ENCODE measurements at places on chromosomes 12 and 14.

GRCh38 chr12:34352098-34352497 is 329.8 kb downstream of the ALG10 start:
- no peak for DNase-seq

DNA sequence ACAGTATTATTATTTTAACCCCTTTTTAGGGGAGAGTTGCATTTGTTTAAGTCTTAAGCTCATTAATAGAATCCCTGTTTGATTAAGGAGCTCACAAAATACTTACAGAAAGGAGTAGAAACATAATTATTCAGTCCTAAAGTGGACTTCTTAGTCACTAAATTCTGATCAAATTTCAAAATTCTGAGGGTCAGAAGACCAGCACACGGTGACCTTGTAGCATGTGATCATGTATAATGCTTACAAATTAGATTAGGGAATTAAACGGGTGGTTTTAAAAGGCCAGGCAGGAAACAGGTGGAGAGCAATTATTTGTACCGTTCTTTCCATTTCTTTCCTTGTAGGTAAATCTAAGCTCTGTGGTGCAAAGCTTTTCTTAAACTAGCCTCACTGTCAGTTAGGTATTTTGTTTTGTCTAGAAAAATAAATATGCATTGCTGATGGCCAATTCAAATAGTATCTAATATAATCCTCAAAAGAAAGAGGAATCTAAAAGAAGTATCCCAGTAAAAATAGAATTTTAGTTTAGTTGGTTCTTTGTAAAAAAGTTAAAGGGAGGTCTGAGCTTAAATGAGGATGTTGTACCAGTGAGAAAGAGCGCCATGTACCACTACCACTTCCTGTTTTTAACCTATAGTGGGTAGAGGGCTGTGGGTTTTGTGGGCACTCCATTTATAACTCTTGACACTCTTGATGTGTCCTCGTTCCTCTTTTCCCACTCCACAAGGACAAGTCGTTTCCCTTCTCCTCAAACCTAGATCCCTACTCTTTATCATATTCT is 51.1 kb downstream of the SLC38A1 start:
- DNase-seq = no peak

DNA sequence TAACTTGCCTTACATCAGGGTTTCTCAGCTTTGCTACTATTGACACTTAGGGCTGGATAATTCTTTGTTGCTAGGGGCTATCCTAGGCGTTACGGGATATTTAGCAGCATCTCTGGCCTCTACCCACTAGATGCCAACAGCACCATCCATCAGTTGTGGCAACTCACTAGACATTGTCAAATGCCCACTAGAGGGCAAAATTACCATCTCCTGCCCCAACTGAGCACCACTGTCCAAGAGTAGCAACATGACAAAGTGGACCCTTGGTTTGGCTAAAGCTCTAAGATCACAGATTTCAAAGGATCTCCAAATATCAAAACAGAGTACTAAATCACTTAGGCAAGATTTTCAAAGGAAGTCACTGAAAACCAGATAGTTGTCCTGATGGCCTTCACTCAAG is 251.7 kb upstream of the TBX3 start:
- no peak for DNase-seq

- DNase-seq = no peak
These were observed 13.9 kb downstream of the ERG28 start for GRCh38 chr14:75646762-75647161.

DNA sequence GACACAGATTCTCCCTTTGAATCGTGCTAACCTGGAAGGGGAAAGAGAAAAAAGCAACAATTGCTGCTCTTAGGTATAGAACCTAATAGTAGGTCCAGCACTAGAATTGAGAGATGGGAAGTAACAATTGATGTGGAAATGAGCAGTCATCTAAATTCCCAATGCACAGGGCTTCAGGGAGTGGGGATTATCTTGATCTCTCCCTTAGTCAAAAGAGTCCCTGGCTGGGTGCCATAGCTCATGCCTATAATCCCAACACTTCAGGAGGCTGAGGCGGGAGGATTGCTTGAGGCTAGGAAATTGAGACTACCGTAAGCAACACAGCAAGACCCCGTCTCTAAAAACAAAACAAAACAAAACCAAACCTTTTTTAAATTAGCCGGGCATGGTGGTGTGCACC is 4.0 kb downstream of the APOBEC1 start:
- DNase-seq = no peak

GRCh38 chr12:128467882-128468281 is 200.9 kb downstream of the TMEM132C start:
- DNase-seq = no peak

GRCh38 chr14:61281948-61282275 is 774 bp upstream of the TMEM30B start:
- DNase-seq = no peak

- DNase-seq = no peak
These were observed 65.5 kb upstream of the BDKRB2 start for GRCh38 chr14:96139169-96139568.

GRCh38 chr14:96249029-96249428 is 7.0 kb upstream of the BDKRB1 start:
- no peak for DNase-seq

DNA sequence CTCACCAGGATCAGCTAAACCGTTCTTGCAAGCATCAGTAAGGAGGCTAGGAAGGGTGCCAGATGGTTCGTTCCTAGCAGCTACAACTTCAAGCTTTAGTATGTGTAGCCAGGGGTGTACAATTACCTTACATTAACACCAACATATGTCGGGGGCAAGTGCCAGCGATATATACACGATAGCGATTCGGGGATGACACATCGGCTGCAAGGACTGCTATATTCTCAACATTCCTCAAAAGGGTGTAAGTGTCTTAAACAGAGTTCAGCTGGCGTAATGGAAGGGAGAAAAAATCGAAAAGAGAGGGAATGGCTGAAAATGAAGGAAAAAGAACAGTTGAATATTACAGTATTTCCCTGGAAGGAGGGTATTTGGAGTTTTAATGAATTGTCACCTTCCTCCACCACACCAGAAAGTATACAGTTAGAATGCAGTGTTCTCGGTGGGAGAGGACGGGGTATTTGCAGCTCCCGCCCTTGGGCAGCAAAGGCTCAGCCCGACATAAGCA is 545 bp downstream of the LIMA1 start:
- peak; percentile 65 for DNase-seq

DNA sequence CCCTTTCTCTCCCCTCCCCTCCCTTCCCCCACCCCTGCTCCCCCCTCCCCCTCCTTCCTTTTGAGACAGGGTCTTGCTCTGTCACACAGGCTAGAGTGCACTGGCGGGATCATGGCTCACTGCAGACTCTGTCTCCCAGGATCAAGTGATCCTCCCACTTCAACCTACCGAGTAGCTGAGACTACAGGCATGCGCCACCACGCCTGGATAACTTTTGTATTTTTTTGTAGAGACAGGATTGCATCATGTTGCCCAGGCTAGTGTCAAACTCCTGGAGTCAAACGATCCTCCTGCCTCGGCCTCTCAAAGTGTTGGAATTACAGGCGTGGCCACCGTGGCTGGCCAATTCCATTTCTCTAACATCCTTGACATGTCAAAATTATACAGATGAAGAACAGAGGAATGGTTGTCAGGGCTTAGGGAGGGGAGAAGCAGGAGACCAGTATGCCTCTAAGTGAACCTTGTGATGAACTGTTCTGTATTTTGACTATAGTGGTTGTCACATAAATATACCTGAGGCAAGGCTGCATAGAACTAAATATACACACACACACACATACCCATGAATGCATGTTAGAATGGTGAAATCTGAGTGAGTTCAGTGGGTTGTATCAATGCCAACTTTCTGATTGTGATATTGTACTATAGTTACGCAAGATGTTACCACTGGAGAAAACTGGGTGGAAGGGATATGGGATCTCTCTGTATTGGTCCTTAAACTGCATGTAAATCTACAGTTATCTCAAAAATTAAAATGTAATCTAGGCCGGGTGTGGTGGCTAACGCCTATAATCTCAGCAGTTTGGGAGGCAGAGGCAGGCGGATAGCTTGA is 3.6 kb upstream of the CFAP73 start:
- no peak for DNase-seq

- DNase-seq = no peak
These were observed 58.1 kb upstream of the DIO2 start for GRCh38 chr14:80269353-80269925.

DNA sequence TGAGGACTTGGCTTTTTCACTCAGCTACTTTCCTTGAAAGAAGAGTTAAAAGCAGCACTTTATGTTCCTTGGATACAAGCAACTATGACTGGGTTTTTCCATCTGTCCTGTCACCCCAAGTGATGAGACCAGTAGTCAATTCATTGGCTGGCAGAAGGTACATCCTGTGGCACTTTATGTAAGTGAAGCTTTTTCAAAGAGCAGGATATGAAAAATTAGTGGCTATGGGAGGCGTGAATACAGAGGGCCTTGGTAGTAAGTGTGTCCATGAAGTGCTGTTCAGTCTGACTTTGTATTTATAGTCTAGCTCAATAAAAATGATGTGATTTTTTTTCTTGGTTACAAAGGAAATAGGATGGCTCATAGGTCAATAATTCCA is 68.8 kb downstream of the DRAM1 start:
- no peak for DNase-seq

DNA sequence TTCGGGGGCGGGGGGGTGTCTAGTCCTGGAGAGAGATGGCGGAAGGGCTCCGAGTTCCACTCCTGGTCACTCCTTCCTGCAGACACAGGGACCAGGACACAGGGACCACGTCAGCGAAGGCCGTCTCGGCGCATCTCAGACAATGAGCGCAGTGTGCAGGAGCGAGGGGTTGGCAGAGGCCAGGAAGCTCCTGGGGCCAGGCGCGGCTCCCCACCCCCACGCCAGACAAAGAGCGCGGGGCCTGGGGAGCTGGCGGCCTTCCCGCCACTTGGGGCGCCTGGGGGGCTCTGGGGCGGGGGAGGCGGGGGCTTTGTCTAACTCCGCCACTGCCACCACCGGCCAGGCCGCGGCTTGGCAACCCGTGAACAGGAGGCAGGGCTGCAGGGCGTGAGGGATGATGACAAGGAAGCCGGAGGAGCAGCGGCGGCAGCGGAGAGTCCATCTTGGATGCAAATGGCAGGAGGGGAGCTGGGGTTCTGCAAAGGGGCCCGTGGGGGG is 2.2 kb downstream of the CDK2AP1 start:
- peak; percentile 97 for DNase-seq

- peak; percentile 98 for DNase-seq
These were observed 103.4 kb downstream of the EFCAB11 start for GRCh38 chr14:89851106-89851505.

DNA sequence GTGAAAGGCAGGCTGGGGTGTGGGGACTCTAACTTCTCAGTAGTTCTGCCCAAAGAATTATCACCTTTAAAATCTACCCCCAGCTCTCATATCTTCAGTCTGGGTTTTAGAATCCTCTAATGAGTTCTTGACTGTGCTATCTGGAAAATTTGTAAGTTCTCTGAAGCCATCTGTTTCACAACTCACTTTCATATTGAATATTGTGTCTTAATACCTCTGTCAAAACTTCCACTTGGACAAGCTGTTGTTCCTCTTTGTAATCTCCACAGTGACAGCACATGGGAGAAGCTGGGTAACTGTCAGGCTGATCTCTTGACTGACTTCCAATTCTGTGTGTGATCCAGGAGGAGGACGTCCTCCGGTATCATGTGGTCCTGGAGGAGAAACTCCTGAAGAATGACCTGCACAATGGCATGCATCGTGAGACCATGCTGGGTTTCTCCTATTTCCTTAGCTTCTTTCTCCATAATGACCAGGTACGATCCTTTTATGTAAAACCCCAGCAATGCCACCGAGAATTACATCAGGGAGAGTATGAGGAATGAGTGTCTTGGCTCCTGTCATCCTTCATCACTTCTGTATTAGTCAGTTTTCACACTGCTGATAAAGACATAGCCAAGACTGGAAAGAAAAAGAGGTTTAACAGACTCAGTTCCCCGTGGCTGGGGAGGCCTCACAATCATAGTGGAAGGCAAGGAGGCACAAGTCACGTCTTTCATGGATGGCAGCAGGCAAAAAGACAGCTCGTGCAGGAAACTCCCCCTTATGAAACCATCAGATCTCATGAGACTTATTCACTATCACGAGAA is 111.9 kb downstream of the STAB2 start:
- no peak for DNase-seq

GRCh38 chr14:71721791-71722190 is 210.4 kb upstream of the RGS6 start:
- no peak for DNase-seq

DNA sequence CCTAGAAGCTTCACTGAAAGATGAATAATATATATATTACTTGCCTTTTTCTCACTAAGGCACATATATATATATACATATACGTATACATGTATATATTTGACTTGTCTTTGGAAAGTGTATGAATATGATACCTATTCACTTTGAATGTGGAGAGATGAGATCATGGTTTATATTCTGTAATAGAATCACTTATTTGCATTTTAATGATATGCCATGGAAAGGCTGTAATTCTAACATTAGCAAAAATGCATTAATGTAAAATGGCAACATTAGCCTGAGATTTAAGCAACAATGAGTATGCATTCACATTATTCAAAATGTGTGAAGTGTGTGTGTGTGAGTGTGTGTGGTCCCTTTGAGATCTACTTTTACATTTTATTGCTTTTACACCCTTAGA is 54.5 kb upstream of the PRKD1 start:
- DNase-seq = no peak

DNA sequence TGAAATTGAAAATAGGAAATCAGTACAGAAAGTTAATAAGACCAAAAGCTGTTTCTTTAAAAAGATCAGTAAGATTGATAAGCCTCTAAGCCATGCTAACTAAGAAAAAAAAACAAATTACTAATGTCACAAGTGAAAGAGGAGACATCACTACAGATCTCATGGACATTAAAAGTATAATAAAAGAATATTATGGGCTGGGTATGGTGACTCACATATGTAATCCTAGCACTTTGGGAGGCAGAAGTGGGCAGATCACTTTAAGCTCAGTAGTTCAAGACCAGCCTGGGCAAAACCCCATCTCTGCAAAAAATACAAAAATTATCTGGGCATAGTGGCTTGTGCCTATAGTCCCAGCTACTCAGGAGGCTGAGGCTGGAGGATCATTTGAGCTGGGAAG is 30.5 kb downstream of the B4GALNT3 start:
- no peak for DNase-seq

DNA sequence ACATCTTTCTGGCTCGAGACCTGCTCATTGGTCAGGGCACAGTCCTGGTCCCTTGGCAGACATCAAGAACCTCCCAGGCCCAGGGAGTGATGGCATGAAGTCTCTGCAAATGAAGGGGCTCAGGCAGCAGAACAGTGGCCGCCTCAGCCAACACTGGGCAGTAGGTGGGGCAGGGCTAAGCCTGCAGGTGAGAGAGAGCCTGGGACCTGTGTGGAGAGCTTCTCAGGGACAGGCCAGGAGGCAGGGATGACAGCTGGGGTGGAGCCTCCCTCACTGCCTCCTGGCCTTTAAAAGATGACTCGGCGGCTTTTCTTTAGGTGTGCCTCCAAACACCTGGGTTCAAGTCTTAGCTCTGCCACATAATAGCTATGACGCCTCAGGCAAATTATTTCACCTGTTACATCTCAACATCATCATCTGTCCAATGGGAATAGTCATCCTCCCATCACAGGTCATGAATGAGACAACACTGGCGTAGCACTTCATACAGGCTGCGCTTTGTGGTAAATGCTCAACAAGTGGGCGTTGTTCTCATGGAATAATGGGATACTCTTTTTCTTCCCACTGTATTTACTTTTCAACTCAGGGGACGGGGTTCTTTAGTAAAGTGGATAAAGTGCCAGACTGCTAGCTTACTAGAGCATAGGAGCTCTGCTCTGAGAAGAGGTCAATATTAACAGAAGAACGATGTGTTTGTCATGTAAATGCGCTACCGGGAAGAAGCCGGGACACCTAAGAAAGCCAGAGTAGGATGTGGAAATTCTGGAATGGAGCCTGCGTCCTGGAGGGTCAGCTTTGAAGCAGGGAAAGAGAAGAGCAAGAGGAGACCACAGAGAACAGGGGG is 277.4 kb downstream of the FOXN3 start:
- DNase-seq = no peak
